ENCODE measurements at places on chromosomes 4 and X.
A peak's percentile ranks its signal among the peaks of the same experiment; 100 is the strongest.

DNA sequence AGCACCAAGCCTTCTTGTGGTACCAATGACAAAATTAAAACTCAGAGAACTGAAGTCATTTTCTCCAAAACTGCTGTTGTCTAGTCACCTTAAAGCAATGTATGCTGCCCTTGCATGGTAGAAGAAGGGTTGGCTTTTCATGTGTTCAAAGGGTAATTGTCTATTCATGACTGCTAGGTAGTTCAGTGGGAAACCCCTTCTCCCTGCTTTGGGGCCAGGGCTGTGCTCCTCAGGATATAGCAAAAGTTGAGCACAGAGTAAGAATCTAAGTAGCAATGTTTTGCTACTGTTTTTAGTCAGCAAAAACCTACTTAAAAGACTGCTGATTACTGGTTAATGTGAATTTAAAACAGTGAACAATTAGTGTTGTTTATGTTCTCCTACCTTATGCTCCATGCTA is 30.8 kb upstream of the FAM9B start:
- DNase-seq: no peak

DNA sequence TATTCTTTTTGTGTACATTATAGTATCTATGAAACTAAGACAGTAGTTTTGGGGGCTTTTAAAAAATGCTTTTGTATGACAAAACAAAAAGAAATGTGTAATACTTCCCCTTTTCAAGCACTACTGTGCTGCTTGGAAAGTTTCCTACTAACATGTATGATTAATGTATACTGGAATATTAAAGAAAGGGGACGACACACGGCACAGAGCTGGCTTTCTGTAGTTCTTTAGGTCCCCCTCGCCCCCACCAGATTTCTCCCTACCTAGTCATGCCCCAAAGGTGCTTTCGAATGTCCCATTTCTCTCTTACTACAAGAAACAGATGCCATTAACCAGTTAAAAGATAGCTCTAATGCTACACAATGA is 1.6 kb upstream of the AP1S2 start:
- DNase-seq: no peak

DNA sequence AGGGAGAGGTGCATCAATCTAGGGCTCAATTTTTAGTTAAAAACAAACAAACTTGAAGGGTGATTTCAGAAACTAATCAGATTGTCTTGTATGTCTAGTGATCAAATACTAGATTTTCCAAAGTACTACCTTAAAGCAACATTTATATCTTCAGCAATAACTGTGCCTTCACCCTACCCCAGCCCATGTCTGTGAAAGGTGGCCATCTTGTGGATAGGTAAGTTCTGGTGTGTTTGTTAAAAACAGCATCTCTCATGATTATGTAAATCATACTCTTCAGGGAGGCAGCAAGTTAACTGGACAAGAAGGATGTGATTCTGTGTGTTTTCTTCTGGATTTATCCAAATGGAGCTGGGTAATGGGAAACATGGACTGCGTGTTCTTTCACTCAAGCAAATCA is 81.4 kb upstream of the ACSL1 start:
- no peak for DNase-seq

GRCh38 chrX:64580605-64581004 is 185.4 kb upstream of the MTMR8 start:
- no peak for DNase-seq

GRCh38 chrX:56766554-56767347 is 37.7 kb downstream of the NBDY start:
- DNase-seq: no peak

DNA sequence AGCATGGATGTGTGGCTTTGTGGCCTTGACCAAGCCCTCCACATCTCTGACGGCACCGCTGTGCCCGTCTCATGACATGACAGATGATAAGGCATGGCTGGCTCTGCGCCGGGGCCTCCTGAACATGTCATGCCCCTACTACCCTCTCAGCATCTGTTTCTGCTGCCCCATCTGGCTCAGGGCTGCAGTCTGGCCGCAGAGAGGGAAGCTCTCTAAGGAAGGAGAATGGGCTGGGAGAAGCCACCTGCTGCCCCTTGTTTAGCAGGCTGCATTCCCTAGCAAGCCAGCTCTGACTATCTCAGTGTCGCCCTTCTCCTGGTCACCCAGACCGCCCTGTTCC is 7.2 kb downstream of the ZNF185 start:
- no peak for DNase-seq

GRCh38 chr4:36325499-36325898 is 44.1 kb downstream of the DTHD1 start:
- no peak for DNase-seq

DNA sequence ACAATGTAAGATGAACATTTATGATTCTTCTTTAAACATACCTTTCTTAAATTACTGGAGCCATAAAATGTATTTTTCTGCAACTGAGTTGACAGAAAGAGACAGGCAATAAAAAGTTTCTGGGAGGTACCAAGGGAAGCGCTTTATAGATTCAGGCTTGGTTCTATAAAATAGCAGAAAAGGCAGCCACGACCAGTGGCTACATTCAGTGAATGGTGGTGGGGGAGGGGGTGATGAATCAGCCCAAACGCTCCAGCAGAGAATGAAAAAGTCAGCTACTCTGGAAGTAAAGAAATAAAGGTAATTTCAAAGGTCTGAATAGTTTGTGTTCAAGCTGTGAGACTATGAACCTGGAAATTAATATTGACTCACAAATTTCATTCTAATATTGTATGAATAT is 456.1 kb downstream of the KCTD8 start:
- no peak for DNase-seq

- no peak for DNase-seq
Measured at GRCh38 chrX:107721318-107721717, 54.3 kb downstream of the TSC22D3 start.

DNA sequence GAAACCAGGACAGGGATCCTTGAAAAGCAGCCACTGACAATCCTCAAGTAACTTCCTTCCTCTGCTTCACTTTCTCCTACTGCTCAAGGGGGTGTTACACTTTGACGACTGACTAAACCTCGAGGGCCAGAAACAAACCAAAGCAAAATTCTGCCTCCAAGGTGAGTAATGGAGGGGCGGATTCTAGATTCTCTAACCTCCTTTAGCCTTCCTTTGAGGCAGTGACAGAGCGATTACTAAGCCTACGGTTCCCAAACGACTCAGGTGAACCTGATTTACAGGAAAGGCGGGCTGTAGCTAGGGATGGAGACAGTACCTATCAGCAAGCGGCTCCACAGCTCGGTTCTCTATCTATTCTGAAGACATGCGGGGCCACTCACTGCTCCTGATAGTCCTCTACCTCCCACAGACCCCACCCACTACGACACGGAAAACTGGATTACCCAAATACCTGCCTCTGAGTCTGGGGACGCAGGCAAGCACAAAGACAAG is 487 bp downstream of the TBCK start:
- DNase-seq: peak; percentile 66

DNA sequence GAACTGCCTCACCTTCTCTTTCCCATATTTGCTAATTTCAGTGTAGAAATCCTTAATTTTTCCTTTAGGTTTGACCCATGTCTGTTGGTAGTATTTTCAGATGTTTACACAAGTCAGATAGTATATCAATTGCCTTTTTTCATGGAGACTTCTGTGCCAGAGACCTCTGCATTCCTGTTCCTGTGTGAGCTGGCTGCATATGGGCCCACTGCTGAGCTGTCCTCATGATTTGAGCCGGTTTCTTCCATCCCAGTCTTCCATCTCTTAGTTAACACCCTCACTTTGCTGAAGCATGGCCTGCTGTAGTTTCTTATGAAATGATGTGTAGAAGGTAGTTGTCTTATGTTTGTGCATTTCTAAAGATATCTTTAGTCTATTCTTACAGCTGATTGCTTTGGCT is 40.0 kb downstream of the CDS1 start:
- DNase-seq: no peak

DNA sequence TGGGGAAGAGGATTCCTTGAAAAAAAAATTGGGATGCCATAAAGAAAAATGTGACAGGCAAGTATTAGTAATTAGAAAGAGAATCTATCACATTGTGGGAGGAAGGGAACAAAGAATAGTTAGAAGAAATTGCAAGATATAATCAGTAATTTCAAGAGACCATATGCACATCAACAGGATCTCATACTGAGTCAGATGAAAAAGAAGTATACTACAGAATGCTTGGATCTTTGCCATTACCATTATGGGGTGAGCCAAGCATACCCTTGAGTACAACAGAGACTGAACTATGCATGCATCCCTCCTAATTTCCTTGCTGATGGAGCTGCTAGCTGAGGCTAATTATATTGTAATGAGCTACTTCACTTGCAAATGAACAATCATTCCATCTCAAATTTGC is 287.6 kb downstream of the PAPSS1 start:
- DNase-seq: no peak

DNA sequence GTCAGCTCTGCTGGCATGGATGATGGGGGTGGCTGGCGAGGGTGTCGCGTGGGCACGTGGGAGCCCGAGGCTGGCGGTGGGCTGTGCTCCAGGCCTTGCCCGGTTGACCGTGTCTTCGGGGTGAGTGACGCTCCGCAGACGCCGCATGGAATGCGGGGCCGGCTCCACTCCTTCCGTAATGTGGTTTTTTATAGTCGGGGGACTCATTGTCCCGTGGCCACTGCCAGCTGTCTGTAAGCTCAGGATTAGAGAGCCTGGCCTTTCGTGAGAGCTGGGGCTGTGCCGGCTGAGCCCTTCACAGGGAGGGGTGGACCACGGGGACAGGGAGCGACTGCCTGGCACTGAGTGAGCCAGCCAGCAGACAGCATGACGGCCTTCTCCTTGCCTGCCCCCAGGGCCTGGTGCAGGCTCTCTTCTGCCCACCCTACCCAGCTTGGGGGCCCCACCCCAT is 20.4 kb downstream of the DOK7 start:
- no peak for DNase-seq

- DNase-seq: no peak
Measured at GRCh38 chr4:178556796-178557195, 1114.6 kb upstream of the AGA start.

GRCh38 chrX:5802391-5802790 is 426.3 kb downstream of the NLGN4X start:
- DNase-seq: no peak

DNA sequence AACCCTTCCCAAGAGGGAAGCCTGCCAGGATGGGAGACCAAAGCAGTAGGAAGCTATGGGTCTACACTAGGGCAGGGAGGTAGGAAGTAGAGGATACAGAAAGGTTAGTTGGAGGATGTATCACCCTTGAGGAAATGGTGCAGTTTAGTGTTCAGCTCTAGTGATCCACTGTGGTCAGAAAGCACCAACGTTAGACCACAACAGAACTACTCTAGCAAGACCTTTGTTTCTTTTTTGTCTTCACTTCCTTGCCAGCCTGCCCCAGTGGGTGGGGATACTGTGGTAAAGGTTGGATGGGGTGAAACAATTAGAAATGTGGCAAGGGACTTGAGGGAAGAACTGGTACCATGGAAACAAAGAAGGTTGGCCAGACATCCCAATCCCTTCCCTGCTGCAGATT is 83.3 kb downstream of the DDIT4L start:
- no peak for DNase-seq

- no peak for DNase-seq
Measured at GRCh38 chrX:108159028-108159670, 67.6 kb downstream of the ATG4A start.

GRCh38 chrX:103212749-103213457 is 2.0 kb upstream of the BEX4 start:
- no peak for DNase-seq

DNA sequence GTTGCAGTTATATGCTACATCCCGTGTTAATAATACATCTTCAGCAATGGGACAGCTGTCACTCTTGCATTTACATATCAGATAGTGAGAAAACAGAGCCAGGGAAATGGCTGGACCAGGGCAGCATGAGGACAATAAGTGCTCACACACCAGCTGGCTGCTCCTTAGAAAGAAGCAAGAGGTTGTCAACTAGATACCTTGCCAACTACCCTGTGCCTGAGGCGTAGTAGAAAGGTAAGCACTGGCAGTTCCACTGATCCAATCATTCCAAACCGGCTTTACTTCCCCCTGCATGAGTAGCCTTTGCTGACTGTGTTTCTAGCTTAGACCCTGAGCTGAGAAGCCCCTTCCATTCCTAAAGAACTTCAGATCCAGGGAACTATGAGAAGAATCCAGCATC is 52.2 kb upstream of the FGF13 start:
- DNase-seq: no peak

DNA sequence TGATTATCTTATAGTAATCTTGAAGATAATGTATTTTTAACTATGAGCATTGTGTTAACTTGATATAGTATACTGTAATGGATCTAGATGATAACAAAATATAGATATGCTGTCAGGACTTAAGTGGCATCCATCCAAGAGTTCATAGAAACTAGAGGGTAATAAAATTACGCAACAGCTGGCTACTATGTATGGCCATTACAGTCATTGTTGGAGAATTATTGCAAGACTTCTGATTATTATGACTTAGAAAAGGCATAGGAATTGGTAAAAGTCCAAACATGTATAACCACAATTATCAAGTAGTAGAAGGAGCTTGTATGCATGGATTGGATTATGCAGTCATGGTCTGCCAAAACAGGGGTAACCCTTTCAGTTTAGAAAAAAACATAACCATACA is 9.5 kb downstream of the OGT start:
- DNase-seq: no peak

- DNase-seq: no peak
Measured at GRCh38 chr4:123327346-123327745, 69.2 kb upstream of the SPRY1 start.

- DNase-seq: no peak
Measured at GRCh38 chr4:20217521-20217920, 34.2 kb upstream of the SLIT2 start.

DNA sequence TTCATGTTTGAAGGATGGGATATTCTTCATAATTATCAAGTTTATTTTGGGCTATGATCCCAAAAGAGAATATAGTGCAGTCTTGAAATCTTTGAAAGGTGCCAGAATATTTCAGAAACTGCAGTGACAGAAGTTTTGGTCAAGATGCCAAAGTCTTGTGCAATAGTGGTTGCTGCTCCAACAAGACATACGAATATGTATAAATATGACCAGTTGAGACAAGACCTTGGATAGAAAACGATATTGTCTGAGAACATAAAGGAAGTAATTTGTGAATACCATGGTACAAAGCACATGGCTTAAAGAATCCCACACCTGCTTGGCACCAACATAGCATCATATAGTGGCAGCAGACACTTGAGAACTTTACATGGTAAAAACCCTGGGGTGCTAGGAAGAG is 48.6 kb upstream of the AMELX start:
- DNase-seq: no peak

DNA sequence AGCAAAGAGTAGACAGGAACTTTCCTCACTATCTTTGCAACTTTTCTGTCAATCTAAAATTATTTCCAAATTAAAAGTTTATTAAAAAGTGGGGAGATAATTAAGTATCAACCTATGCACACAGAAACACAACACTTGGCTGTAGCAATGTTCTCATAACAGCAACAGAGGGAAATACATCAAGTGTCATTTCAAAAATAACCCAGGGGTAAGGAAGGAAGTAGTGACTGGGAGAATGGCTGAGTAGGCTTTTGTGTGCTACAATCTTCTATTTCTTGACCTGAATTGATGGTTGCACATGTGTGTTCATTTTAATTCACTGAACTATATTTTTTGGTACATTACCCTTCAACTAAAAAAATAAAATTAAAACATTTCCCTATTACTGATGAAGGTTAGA is 67.5 kb downstream of the ABCG2 start:
- no peak for DNase-seq

Measured in stimulated activated CD4-positive, alpha-beta T cell treated with anti-CD3 and anti-CD28 coated beads, Interleukin-4, amount 100 ng/mL, for 24 hours (primary cell).